Activated CD4-positive, alpha-beta T cell treated with anti-CD3 and anti-CD28 coated beads for 48 hours (primary cell): ENCODE measurements at places on chromosomes 1 and 21.

DNA sequence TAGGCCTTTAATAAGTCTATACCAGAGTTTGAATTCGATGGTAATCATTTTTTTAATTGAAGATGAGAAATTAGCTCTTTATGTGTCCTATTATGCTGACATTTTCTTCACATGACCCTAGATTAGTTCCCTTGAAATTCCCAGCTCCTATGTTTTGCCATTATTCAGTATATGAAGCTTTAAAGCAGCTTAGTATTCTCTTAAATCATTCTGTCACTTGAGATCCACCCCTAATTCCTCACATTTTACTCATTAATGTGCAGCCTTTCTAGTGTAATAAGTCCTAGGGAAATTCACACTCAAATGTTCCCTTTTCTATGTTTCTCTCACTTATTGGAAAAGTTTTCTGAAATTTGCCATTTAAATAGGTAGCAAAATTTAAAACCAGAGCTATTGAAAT is 704.5 kb upstream of the B3GALT2 start:
- no peak for DNase-seq

DNA sequence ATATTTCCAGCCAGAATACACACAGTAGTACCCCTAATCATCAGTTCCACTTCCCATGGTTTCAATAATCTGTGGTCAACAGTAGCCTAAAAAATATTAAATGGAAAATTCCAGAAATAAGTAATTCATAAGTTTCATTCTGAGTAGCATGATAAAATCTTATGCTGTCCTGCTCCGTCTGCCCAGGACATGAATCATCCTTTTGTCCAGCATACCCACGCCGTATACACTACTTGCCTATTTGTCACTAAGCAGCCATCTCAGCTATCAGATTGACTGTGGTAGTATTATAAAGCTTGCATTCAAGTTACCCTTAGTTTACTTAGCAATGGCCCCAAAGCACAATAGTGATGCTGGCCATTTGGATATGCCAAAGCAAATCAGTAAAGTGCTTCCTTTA is 118.7 kb downstream of the SLC5A9 start:
- DNase-seq, result no peak

GRCh38 chr1:28208818-28209441 is 23.9 kb downstream of the DNAJC8 start:
- DNase-seq, result peak; percentile 68

- no peak for DNase-seq
These were observed 1.2 kb downstream of the GLIS1 start for GRCh38 chr1:53737648-53738204.

DNA sequence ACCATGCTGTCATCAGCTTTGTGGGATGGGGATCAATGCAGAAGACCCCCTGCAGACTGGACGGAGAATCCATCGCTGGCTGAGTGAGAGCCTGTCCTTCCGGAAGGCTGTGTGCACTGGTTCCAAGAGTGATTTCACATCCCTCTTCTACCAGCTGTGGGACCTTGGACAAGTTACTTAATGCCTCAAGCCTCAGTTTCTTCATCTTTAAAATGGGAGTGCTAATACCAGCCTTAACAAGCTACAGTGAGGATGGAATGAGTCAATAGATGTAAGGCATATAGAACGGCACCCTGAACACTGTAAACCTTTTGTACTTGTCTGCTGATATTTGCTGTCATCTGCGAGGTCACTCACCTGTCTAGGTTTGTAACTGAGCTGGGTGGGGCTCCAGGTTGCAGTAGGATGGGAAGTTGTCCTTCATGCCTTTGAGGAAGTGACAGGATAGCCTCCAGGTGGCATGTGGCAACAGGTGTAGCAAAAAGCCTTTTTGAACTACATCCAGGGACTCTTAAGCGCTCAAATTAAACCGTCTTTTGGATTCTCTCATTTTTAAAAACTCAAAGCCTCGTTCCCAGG is 27.5 kb downstream of the TMEM51 start:
- DNase-seq, result no peak

DNA sequence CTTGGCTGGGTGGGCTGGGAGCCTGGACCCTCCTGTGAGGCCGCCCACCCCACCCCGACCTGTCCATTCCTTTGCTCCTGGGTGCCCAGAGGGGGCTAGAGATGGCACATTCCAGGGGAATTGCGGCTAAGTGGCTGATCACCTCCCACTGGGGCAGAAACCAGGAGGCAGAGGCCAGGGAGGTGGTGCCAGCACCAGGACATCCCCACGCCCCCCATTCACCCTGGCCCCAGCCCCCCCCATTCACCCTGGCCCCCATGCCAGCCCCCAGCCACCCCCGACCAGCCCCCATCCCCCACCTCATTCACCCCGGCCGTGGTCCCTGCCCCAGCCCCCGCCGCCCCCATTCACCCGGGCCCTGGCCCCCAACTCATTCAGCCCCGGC is 6.2 kb downstream of the C1QTNF12 start:
- no peak for DNase-seq

DNA sequence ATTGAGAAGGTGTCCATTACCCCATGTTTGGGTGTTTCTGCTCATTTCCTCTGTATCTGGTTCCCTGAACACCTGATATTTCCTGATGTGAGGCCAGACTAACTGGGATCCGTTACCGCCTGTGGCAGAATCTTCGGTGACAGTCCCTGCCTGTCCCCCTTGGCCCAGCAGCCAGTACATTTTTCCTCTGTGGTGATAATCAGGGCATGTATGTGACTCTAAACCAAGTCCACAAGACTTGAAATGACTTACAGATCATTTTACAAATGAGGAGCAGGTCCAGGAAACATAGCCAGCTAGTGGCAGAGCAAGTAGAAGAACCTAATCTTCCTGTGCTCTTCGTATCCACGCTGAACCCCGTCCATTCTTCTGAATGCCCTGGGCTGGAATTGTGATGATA is 143.5 kb upstream of the IPO9 start:
- DNase-seq, result no peak

DNA sequence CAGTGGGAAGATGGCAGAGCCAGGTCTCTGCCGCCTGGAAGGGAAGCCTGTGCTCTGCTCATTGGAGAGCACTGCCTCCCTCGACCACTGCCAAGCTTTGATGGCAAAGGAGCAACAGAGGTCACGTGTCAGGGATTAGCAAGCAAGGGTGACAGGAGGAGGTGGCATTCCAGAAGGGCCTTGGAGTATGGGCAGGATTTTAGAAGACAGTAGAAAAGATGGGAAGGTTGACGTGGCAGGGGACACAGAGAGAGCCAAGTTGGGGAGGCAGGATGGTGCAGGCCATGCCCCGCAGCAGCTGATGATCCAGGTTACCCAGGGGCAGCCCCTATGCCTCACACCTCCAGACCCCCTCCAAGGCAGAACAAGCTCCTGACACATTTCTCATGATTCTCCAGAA is 21.9 kb upstream of the LBR start:
- no peak for DNase-seq

- no peak for DNase-seq
These were observed 187.1 kb downstream of the CDC42BPA start for GRCh38 chr1:227131193-227131592.

DNA sequence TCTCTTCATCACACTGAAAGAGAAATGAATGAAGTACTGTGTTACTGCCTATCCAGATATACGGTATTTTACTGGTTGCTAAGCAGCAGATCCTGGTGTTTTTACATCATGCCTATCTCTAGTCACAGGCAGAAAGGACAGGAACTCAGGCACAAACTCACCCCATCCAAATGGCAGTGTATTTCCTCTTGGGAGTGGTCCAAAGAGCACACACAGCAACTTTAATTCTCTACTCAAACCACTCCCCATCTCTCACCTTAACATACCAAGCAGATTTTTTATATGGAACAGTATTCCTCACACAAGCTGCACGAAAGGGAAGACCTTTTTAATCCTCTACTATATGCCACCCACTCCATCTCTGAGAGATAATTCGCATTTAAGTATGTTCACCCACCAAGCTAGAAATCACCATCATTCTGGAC is 27.3 kb downstream of the EIF4G3 start:
- DNase-seq, result no peak

- no peak for DNase-seq
These were observed 13.0 kb upstream of the UQCRHL start for GRCh38 chr1:15820478-15820877.

GRCh38 chr1:7930645-7931445 is 9.8 kb downstream of the TNFRSF9 start:
- peak; percentile 47 for DNase-seq

GRCh38 chr21:39452207-39452969 is 618 bp downstream of the SH3BGR start:
- DNase-seq, result no peak

- no peak for DNase-seq
These were observed 1.9 kb upstream of the PIGV start for GRCh38 chr1:26785611-26786436.

DNA sequence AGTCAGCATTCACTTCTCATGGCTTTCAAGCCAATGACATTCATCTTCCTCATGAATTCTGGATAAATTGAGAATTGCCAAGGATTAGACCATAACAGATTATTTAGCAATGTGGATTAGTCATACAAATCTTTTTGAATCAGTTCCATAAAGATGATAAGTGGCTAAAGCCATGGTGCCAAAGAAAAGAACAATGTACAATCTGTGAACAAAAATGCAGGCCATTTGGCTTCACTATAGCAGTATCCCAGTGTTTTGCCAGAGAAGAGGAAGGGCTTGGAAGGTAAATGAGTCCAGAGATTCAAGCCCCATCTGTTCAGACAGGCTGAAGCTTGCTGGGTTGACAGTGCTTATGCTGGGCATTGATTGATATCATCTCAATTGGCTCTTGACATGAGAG is 376.4 kb upstream of the LRRC7 start:
- no peak for DNase-seq

GRCh38 chr1:204201348-204202040 is 5.2 kb upstream of the KISS1 start:
- no peak for DNase-seq

DNA sequence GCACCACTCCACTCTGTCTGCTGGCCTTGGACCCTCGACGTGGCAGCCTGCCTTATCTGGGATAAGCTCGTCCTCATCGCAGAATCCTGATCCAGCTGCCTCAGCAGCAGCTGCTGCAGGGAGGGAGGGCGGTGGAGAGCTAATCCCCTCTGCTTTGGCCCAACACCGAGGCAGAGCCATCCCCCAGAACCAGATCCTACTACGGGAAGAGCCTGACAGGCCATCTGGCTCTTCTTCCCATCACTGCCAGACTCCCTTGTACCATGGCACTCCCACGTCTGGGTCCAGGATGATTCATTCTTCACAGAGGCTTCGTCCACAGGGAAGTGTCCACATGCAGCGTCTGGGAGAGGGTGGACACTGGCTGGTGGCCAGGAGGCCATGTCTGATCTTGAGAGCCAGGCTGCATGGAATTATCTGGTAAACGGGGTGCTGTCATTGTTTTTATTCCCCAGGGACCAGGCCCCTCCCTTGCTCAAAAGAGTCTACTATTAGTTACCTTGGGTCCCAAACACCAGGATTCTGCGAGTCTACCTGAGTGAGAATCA is 14.6 kb upstream of the PKP1 start:
- no peak for DNase-seq

GRCh38 chr1:9382643-9383491 is 90.2 kb downstream of the SPSB1 start:
- DNase-seq, result no peak

DNA sequence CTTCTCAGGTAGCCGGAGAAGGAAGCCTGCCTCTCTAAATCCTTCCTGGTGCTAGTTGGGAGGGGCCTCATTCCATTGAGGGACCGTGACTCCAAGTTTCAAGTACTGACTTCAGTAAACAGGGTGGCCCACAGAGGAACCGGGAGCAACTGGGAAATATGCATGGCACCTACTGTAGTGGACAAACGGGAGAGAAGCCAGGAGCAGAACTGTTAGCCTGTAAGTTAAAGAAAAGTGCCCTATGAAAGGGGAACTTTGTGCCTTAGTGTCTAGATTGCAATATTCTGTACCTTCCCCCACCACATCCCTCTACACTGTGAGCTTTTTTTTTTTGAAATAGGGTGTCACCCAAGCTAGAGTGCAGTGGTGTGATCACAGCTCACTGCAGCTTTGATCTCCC is 33.2 kb upstream of the KANK4 start:
- DNase-seq, result no peak

DNA sequence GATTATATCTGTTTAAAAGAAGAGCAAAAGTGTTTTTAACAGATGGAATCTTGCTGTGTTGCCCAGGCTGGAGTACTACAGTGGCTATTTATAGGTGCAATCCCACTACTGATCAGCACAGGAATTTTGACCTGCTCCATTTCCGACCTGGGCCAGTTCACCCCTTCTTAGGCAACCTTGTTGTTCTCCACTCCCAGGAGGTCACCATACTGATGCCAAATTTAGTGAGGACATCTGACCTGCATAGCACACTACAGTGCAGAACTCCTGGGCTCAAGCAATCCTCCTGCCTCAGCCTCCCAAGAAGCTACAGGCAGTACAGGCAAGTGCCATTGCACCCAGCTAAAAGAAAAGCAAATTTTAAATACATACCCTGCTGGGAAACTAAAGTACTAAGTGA is 11.3 kb upstream of the NUP210L start:
- no peak for DNase-seq

DNA sequence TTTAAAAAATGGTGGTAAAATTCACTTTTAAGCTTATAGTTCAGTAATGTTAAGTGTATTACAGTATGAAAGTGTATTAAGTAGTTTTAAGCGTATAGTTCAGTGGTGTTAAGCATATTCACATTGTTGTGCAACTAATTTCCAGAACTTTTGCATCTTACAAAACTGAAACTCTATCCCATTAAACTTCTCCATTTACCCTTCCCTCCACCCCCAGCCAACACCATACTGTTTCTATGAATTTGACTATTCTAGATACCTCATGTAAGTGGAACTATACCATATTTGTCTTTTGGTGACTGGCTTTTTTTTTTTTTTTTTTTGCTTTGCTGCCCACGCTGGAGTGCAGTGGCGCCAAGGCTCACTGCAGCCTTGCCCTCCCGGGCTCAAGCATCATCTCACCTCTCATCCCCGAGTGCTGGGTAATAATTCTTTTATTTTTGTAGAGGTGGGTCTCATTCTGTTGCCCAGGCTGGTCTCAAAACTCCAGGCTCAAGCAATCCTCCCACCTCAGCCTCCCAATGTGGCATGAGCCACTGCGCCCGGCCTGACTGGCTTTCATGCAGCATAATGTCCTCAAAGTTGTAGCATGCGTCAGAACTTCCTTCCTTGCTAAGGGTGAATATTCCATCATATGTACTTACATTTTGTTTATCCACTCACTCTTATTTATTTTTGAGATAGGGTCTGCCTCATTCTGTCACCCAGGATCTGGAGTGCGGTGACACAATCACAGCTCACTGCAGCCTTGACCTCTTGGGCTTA is 45.1 kb upstream of the BMP8B start:
- no peak for DNase-seq
